Heart left ventricle (tissue), 16 donors: ENCODE measurements at places on chromosomes 12 and 14. TPM values are rescaled to one million over a fixed set of nuclear protein-coding genes. Genes with fewer than 3 reads are reported as not detected.

DNA sequence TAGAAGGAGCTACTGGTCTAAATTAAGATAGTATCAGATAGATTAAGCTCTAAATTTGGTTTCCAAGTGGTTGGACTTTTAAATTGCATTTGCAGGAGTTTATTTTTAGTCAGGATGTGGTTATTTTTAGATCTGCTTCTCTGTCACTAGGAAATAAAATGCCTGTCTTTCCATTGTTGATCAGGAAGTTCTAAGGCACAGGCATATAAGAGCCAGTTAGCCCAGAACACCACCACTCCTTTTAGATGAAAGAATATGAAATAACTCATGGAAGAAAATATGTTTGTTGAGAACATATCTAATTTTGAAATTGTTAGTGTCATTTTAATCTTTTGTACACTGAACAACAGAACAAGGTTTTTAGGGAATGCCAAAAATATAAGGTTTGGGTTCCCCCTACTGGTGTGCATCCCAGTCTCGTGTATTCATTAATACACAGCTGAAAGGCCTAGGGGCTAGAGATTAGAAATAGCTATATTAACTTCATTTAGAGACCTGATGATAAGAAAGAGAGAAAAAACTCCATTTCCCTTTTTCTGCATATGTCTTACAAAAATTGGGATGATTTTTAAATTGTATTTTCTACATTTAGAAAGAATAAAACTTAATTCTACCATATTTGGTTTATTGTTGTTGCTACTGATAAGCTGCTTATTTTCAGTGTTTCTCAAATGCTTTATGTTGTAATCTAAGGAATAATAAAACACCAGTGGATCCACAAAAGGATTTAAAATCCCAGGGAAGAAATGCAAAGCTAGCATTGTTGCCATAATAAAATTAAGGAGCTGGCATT is 67.2 kb downstream of the RIC8B start:
- H3K27ac ChIP-seq = peak overlapping the region; percentile 8
- H3K4me1 ChIP-seq = peaks cover 39% of the 10 kb centered on the region
- no peak overlapping the region for H3K4me3 ChIP-seq
- peak; percentile 29 for DNase-seq
- no peaks in the 10 kb centered on the region for H3K27me3 ChIP-seq
- H3K36me3 ChIP-seq = peaks cover 41% of the 10 kb centered on the region

- H3K4me3 ChIP-seq = no peak overlapping the region
- H3K27me3 ChIP-seq = peaks cover 19% of the 10 kb centered on the region
- no peaks in the 10 kb centered on the region for H3K36me3 ChIP-seq
- H3K4me1 ChIP-seq = no peaks in the 10 kb centered on the region
- peak overlapping the region; percentile 46 for H3K27ac ChIP-seq
Observed at GRCh38 chr12:1924996-1925683, 6.7 kb upstream of the CACNA2D4 start.

GRCh38 chr14:93987376-93987775 is 9.7 kb upstream of the CCDC197 start:
- no peaks in the 10 kb centered on the region for H3K4me1 ChIP-seq
- peak; percentile 73 for DNase-seq
- H3K36me3 ChIP-seq = no peaks in the 10 kb centered on the region
- H3K4me3 ChIP-seq = no peak overlapping the region
- peak overlapping the region; percentile 66 for H3K27ac ChIP-seq

DNA sequence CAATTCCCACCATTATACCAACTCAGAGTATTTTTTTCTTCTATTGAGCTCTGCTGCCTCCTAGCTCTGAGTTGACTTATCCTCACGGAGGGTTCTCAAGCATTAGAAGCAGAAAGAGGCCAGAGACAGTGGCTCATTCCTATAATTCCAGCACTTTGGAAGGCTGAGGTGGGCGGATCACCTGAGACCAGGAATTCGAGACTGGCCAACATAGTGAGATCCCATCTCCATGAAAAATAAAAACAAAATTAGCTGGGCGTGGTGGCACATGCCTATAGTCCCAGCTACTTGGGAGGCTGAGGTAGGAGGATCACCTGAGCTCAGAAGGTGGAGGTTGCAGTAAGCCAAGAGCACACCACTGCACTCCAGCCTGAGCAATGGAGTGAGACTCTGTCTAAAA is 21.0 kb downstream of the HPD start:
- H3K36me3 ChIP-seq = no peaks in the 10 kb centered on the region
- H3K4me3 ChIP-seq = no peak overlapping the region
- DNase-seq = no peak
- H3K4me1 ChIP-seq = no peaks in the 10 kb centered on the region
- no peaks in the 10 kb centered on the region for H3K27me3 ChIP-seq

The SERPINA10 gene
- total RNA-seq = not detected

The SRRM4 gene
- 0.21 TPM for total RNA-seq

The PRORP gene
- total RNA-seq = 21.1 TPM

The ZC2HC1C gene
- total RNA-seq = 7.6 TPM

- H3K4me3 ChIP-seq = no peak overlapping the region
- peaks cover 6% of the 10 kb centered on the region for H3K4me1 ChIP-seq
- no peaks in the 10 kb centered on the region for H3K36me3 ChIP-seq
- H3K27ac ChIP-seq = peak overlapping the region; percentile 73
- H3K27me3 ChIP-seq = no peaks in the 10 kb centered on the region
- DNase-seq = no peak
Observed at GRCh38 chr12:12806784-12807516, 6.2 kb upstream of the DDX47 start.

- H3K27me3 ChIP-seq = no peaks in the 10 kb centered on the region
- no peak overlapping the region for H3K4me3 ChIP-seq
- H3K36me3 ChIP-seq = no peaks in the 10 kb centered on the region
- no peak for DNase-seq
- H3K4me1 ChIP-seq = no peaks in the 10 kb centered on the region
Observed at GRCh38 chr12:74286254-74286653, 251.4 kb upstream of the ATXN7L3B start.

GRCh38 chr14:91243074-91243471 is 1.4 kb downstream of the GPR68 start:
- no peak overlapping the region for H3K27ac ChIP-seq
- H3K4me1 ChIP-seq = peaks cover 10% of the 10 kb centered on the region
- H3K4me3 ChIP-seq = no peak overlapping the region
- peaks cover 4% of the 10 kb centered on the region for H3K27me3 ChIP-seq

GRCh38 chr12:8027856-8028255 is 4.7 kb upstream of the FOXJ2 start:
- no peaks in the 10 kb centered on the region for H3K27me3 ChIP-seq
- no peaks in the 10 kb centered on the region for H3K4me1 ChIP-seq
- H3K4me3 ChIP-seq = no peak overlapping the region
- H3K27ac ChIP-seq = no peak overlapping the region
- no peak for DNase-seq

- H3K4me3 ChIP-seq = no peak overlapping the region
- no peak overlapping the region for H3K27ac ChIP-seq
- H3K36me3 ChIP-seq = no peaks in the 10 kb centered on the region
- no peak for DNase-seq
Observed at GRCh38 chr14:104230946-104231345, 92.6 kb downstream of the KIF26A start.

- DNase-seq = no peak
- no peaks in the 10 kb centered on the region for H3K27me3 ChIP-seq
- H3K27ac ChIP-seq = peak overlapping the region; percentile 87
- H3K36me3 ChIP-seq = peaks cover 8% of the 10 kb centered on the region
Observed at GRCh38 chr12:108700833-108701541, 30.3 kb downstream of the CORO1C start.

The KLHL33 gene
- total RNA-seq = 0.67 TPM

DNA sequence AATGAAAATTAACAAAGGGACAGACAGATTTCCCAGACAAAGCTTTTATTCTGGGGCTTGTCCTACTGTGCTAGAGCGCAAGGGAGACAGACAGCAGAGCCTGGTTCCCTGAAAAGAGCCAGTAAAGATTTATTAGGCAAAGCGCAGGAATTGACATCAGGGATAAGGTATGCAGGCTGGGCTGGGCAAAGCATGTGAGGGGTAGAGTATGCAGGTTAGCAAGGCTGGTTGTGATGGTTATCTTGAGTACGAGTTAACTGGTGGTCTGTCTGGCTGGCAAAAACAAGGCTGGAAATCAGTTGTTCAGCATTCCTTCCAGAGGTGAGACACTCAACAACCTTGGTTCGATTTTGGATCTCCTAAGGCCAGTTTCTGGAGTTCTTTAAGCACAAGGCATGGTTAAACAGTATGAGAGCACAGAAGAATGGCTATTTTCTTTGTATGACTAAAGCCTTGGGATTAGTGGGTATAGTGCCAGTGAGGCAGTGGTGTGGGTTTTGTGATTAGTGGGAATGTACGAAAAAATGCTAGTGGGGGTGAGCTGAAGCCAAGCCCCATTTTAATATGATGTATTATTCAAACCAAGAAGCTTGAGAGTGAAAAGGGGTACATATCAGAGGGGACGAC is 30.9 kb downstream of the BTBD7 start:
- H3K36me3 ChIP-seq = no peaks in the 10 kb centered on the region
- H3K27ac ChIP-seq = no peak overlapping the region
- no peak overlapping the region for H3K4me3 ChIP-seq
- peaks cover 61% of the 10 kb centered on the region for H3K4me1 ChIP-seq

- H3K27ac ChIP-seq = no peak overlapping the region
- no peaks in the 10 kb centered on the region for H3K36me3 ChIP-seq
- no peaks in the 10 kb centered on the region for H3K4me1 ChIP-seq
Observed at GRCh38 chr12:56763753-56764657, 881 bp downstream of the HSD17B6 start.

DNA sequence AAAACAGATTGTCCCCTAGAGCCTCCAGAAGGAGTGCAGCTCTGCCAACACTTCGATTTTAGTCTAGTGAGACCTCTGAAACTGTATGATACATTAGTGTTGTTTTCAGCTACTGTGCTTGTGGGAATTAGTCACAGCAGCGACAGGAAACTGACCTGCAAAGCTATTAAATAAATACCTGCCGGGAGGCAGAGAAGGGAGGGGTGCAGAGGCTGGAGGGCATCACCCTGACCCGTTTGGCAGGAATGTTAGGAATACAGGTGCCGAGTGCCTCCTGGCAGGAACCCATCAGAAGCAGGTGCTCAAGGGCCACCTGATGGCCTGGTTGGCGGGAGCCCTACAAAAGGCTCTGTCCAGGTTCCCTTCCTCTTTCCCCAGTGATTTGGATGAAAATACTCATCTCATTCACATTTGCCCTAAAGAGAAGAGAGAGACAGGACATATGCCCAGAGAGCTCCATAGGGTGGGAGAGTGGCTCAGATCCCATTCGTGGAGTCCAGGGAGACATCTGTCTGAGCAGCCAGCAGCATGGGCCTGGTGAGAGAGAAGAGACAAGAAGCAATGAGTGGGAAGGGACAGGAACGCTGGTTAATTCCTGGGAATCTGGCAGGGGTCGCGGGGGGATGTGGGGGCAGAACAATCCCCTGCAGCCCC is 44.6 kb downstream of the C14orf132 start:
- H3K27ac ChIP-seq = no peak overlapping the region
- DNase-seq = no peak
- H3K4me3 ChIP-seq = no peak overlapping the region
- no peaks in the 10 kb centered on the region for H3K36me3 ChIP-seq
- no peaks in the 10 kb centered on the region for H3K4me1 ChIP-seq

The KRT75 gene
- not detected for total RNA-seq

The CRY1 gene
- 9.7 TPM for total RNA-seq

GRCh38 chr14:93114713-93115068 is 1.0 kb downstream of the ITPK1 start:
- peak overlapping the region; percentile 97 for H3K27ac ChIP-seq
- H3K36me3 ChIP-seq = no peaks in the 10 kb centered on the region
- H3K4me1 ChIP-seq = peaks cover 30% of the 10 kb centered on the region
- H3K27me3 ChIP-seq = no peaks in the 10 kb centered on the region
- DNase-seq = peak; percentile 72
- H3K4me3 ChIP-seq = peak overlapping the region; percentile 94

GRCh38 chr12:93078577-93078976 is 149.5 kb upstream of the EEA1 start:
- H3K27ac ChIP-seq = no peak overlapping the region
- no peaks in the 10 kb centered on the region for H3K4me1 ChIP-seq
- H3K4me3 ChIP-seq = no peak overlapping the region
- H3K27me3 ChIP-seq = no peaks in the 10 kb centered on the region
- no peak for DNase-seq
- H3K36me3 ChIP-seq = no peaks in the 10 kb centered on the region

GRCh38 chr14:57609192-57610075 is 115.8 kb upstream of the CCDC198 start:
- H3K36me3 ChIP-seq = no peaks in the 10 kb centered on the region
- no peaks in the 10 kb centered on the region for H3K4me1 ChIP-seq
- DNase-seq = no peak
- no peaks in the 10 kb centered on the region for H3K27me3 ChIP-seq
- H3K27ac ChIP-seq = no peak overlapping the region

DNA sequence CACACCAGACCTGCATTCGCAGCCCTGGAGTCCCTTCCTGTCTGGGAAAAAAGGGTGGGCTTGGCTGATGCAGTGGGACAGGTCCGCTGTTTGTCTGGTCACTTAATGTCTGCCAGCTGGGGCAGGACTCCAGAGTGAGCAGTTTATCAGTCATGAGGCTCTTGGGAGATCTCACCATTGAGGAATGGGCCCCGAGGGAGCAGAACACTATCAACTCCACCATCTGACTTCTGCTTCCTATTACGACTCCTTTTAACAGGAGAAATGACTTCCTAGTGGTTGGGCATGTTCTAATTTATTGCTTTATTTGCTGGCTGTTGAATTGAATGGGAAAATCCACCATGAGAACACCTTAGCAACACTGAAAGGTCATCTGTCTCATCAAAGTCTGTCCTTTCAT is 182.5 kb upstream of the RASSF8 start:
- DNase-seq = no peak
- no peak overlapping the region for H3K27ac ChIP-seq
- H3K4me3 ChIP-seq = no peak overlapping the region
- no peaks in the 10 kb centered on the region for H3K36me3 ChIP-seq
- H3K27me3 ChIP-seq = no peaks in the 10 kb centered on the region

- no peak overlapping the region for H3K27ac ChIP-seq
- H3K36me3 ChIP-seq = no peaks in the 10 kb centered on the region
- H3K4me3 ChIP-seq = no peak overlapping the region
- no peaks in the 10 kb centered on the region for H3K27me3 ChIP-seq
- DNase-seq = no peak
Observed at GRCh38 chr12:109554761-109555160, 18.5 kb downstream of the MMAB start.

The SLC5A8 gene
- not detected for total RNA-seq

- H3K4me3 ChIP-seq = no peak overlapping the region
- no peaks in the 10 kb centered on the region for H3K27me3 ChIP-seq
- no peaks in the 10 kb centered on the region for H3K4me1 ChIP-seq
Observed at GRCh38 chr14:102805371-102805891, 28.2 kb downstream of the TRAF3 start.

- no peak overlapping the region for H3K27ac ChIP-seq
Observed at GRCh38 chr14:103686831-103687485, 28.3 kb downstream of the XRCC3 start.

The GPX2 gene
- not detected for total RNA-seq

- peaks cover 20% of the 10 kb centered on the region for H3K36me3 ChIP-seq
- no peaks in the 10 kb centered on the region for H3K27me3 ChIP-seq
- peak overlapping the region; percentile 100 for H3K4me3 ChIP-seq
- DNase-seq = peak; percentile 47
- H3K27ac ChIP-seq = peak overlapping the region; percentile 58
- peaks cover 19% of the 10 kb centered on the region for H3K4me1 ChIP-seq
Observed at GRCh38 chr12:121295746-121296617, 527 bp downstream of the CAMKK2 start.

The PTPRR gene
- total RNA-seq = 0.51 TPM

The OTUB2 gene
- total RNA-seq = 0.45 TPM

- H3K27me3 ChIP-seq = no peaks in the 10 kb centered on the region
- H3K36me3 ChIP-seq = no peaks in the 10 kb centered on the region
- no peak for DNase-seq
- no peak overlapping the region for H3K4me3 ChIP-seq
Observed at GRCh38 chr14:31962920-31963319, 114.2 kb upstream of the ARHGAP5 start.
